ENCODE measurements at places on chromosomes 1 and 21.

- DNase-seq, result no peak
These were observed 139.3 kb upstream of the HMCN1 start for GRCh38 chr1:185594786-185595410.

- no peak for DNase-seq
These were observed 32.0 kb downstream of the ACTN2 start for GRCh38 chr1:236718328-236718727.

DNA sequence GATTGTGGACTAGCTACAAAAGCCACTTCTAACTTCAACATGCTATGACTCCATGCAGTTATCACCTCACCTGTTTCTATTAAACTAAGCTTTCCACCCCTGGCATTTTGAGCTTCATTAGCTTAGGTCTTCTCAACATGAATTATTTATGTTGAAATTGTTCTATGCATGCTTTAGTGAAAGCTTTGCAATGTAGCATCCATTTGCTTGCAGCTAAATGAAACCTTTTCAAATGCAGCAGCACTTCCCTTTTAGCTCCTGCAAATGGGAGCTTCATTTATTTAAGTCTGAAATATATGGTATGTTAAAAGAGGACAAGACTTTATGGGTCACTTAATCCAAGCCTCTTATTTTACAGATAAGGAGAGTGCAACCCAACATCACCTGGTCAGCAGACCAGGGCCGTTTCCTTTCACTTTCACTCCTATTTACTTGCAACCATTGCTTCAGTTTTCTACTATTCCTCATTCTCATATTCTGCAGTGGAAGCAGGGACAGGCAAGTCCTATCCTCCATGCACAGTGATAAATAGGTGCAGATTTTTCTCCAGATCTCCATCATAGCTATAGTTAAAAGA lies 56.4 kb upstream of the SAMSN1 start:
- no peak for DNase-seq

- peak; percentile 45 for DNase-seq
These were observed 17.8 kb upstream of the POU3F1 start for GRCh38 chr1:38064197-38064903.

DNA sequence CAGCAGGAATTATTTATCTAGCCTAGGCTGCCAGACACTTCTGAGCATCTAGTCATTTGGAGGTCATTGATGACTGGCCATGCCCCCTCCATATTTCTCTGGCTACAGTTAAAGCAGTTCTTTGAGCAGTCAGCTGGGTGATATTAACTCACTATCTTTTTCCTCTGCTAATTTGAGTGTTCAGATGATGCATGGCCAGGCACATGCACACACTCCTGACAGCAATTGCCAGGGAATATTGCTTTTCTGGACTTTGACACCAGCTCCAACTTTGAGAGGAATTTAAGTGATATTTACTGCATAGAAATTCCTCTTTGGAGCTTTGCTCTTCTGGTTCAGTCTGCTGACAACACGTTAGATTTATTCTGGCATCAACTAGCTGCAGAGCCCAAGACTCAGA lies 52.6 kb downstream of the CD247 start:
- DNase-seq, result no peak

GRCh38 chr1:211939876-211940468 lies 95.4 kb downstream of the INTS7 start:
- DNase-seq, result no peak

DNA sequence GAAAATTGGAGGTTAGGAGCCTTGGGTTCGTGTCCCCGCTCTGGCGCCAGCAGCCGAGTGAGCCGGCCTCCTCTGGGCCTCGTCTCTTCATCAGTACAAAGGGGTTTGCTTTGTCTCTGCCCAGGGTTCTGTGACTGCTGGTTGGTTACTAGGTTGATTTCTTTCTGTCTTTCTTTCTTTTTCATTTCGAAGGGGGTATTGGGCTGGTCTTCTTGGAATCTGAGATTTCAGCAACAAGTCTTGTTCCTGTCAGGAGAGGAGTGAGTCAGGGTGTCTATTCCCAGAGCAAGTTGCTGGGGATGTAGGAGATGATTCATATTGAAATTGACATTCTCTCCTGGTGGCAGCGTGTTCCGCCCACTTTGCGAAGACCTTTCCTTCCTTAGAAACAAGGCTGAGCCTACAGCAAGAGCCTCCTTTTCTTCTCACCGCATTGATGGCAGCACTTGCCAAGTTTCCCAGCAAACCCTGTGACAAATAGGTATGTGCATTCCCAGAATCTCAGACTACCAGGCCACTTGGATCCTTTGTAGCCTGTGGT lies 79.2 kb downstream of the MAN1C1 start:
- DNase-seq, result no peak

Measured in neural crest cell (in vitro differentiated cells).